ENCODE measurements at places on chromosomes 13 and 19.

DNA sequence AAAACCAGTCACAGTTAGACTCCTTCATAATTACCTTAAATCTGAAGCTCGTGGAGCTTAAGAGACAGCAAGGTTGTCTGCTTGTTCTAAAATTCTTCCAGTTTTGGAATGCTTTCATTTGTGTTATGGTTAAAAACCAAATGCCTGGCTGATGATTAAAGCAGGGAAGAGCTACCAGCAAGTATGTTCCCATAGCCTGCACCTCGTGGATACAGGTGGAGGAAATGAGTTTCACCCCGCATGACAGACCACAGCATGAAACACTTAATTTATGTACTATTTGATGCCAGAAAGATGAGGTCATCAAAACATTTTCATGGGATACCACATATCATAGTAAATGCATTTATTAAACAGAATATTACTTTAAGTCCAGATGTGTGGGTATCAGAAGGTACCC is 416 bp upstream of the DOCK9 start:
- no peak for DNase-seq

DNA sequence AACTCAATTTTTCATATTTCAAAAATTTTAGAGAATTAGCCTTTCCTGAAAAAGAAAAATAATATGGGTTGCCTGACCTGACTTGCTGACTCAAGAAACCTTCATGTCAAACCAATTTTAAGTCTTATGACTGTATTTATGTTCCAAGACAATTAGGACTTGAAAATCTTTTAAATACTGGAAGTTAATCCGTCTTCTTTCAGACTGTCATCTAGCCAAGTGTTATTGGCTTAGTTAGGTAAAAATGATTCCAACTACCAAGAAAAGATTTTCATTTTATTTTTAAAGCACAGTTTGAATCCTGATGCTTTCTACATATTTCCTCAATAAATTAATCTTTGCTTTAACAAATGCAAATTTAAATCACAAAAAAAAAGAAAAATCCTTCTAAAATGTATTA is 337.6 kb downstream of the SLITRK6 start:
- DNase-seq, result no peak

GRCh38 chr19:33767898-33768413 is 28.7 kb upstream of the KCTD15 start:
- no peak for DNase-seq

- no peak for DNase-seq
These were observed 11.6 kb downstream of the C2CD4C start for GRCh38 chr19:397321-397720.

DNA sequence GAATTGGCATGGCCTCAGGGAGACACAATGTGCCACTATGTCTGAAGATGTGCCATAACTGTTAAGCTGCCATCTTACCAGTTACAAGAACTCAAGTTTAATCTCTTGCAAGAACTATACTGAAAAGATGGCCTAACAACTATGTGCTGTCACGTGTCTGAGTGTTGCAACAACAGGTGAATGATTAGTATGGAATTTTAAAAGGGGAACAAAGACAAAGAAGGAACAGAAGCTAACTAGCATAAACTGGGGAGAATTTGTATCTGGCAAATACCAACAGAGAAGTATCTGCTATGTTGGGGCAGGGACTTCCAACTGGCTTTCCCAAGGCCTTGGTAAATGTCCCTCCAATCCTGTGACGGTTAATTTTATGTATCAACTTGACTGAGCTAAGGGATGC is 11.5 kb upstream of the ACOD1 start:
- no peak for DNase-seq

DNA sequence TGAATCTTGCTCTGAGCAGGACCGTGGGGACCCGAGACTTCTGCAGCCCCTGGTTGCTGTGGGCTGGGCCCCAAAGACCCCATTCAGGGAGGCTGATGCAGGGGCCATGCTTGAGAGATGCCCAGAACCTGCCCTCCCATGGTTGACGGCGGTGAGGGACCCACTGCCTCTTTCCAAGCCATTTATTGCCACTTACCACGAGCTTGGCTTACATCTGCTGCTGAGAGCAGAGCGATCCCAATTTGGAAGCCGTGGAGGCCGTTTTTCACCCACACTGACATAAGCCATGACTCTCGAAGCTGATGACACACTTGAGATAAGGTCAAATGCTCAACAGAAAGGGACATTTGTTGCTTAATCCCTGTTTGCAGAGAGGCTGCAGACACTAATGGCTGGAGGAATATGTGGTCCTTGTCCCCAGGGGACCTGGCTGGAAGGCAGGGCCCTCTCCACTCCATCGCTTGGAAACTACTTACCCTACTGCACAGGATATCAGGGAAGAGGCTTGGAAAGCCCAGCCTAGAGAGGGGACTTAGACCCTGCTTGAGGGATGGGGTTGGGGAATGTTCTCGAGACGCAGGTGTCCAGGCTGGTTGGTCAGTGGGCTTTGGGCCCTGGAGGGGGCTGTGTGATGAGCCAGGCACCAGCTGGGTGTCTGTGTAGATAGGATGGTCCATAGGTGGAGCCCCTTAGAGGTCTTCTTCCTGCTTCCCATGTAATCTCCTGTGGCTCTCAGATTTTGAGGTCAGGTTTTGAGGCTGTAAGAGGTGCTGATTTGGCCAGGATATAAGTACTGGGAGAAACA is 15.3 kb downstream of the ZNF536 start:
- no peak for DNase-seq

GRCh38 chr13:28338742-28339141 is 156.2 kb downstream of the FLT1 start:
- no peak for DNase-seq

All from stimulated activated CD8-positive, alpha-beta memory T cell treated with anti-CD3 and anti-CD28 coated beads, Interleukin-7, amount 100 ng/mL, for 24 hours (primary cell).